Activated CD8-positive, alpha-beta T cell treated with anti-CD3 and anti-CD28 coated beads for 36 hours (primary cell): ENCODE measurements at places on chromosomes 5 and 9. TPM values are rescaled to one million over a fixed set of nuclear protein-coding genes. Genes with fewer than 3 reads are reported as not detected.

CTXN3 gene
- total RNA-seq, result not detected

ZSWIM6 gene
- total RNA-seq, result 4.4 TPM

DNA sequence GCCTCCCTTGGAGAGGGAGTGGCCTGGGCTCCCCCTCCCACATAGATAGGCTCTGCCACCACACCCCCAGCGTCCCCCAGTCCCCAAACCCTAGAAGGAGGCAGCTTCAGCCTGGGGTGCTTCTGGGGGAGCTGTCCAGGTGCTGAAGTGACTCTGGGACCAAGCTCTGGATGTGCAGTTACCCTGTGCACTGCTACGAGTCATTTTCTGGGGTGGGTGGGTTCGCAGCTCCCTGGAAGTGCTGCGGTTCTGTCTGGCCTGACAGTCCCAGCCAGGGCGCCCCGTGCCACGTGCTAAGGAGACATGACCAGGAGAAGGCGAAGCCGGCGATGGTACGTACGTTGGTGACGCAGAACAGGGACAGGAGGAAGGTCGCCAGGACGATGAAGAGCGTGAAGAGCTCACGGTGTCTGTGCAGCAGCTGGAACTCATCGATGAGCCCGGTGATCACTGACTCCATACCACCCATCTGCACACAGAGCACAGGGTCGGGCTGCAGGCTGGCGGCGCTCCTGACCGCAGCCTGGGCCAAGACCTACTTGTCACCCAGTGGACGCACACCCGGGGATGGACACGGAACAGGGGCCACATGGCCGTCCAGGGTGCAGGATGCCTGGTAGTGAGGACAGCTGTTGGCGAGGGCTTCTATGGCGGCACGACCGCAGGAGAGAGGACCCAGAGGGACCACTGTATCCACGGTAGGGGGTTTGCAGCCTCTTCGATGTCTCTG is 35.7 kb downstream of the SLC6A3 start:
- peaks cover 16% of the 10 kb centered on the region for H3K27me3 ChIP-seq
- DNase-seq, result peak; percentile 32
- H3K36me3 ChIP-seq, result no peaks in the 10 kb centered on the region
- no peak overlapping the region for H3K4me3 ChIP-seq
- no peaks in the 10 kb centered on the region for H3K4me1 ChIP-seq

DNA sequence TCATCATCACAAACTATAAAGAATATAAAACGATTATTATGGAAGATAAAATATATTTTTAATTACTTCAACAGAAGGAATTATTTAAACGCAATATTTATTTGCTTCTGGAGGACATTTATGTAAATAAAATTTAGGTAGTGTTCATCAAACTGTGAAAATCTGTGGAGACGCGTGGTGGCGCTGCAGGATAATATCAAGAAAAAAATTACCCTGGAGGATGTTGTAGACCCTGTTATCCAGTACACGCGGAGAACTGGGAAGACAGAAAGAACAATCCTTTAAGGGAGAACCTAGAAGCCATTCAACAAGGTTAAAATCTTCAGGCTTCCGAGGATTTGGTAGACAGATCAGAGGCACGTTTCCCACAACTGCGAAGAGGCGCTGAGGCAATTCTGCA is at the start of gene PCDHB12:
TSS of gene PCDHB12 (plus strand) at position 242 of the 400 bp plus-strand sequence. CDS start 189 bp downstream, outside the sequence.
- peaks cover 3% of the 10 kb centered on the region for H3K36me3 ChIP-seq
- H3K27me3 ChIP-seq, result peaks cover 37% of the 10 kb centered on the region
- H3K27ac ChIP-seq, result no peak within 1 kb of the TSS
- DNase-seq, result peak; percentile 33
- H3K4me3 ChIP-seq, result no peak within 1 kb of the TSS
- H3K4me1 ChIP-seq, result no peaks in the 10 kb centered on the region

PRKAA1 gene
- total RNA-seq, result 33.8 TPM
